ENCODE measurements at places on chromosomes 3 and 15.
A peak's percentile ranks its signal among the peaks of the same experiment; 100 is the strongest.

DNA sequence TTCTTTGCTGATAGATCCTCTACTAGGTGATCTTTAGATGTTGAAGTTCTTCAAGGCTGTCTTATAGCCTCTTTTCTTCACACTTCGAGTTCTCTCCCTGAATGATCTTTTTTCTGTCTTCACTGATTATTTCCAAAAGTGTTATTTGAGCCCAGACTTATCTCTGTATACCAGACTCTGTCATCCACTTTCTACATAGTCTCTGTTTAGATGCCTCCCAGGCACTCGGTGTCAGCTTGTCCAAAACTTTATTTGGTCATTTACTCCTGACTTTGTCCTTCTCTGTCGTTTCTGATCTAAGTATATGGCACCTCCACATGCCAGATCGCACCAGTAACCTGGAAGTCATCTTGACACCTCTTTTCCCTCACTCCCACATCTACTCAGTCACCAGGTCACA is 27.6 kb downstream of the KLHL18 start:
- no peak for DNase-seq

GRCh38 chr3:127614928-127615589 is 13.9 kb upstream of the PODXL2 start:
- no peak for DNase-seq

- DNase-seq = no peak
Measured at GRCh38 chr3:81255463-81255862, 506.0 kb downstream of the GBE1 start.

- no peak for DNase-seq
Measured at GRCh38 chr3:147651107-147651778, 242.1 kb downstream of the ZIC1 start.

- no peak for DNase-seq
Measured at GRCh38 chr3:61343543-61343942, 92.3 kb upstream of the FHIT start.

DNA sequence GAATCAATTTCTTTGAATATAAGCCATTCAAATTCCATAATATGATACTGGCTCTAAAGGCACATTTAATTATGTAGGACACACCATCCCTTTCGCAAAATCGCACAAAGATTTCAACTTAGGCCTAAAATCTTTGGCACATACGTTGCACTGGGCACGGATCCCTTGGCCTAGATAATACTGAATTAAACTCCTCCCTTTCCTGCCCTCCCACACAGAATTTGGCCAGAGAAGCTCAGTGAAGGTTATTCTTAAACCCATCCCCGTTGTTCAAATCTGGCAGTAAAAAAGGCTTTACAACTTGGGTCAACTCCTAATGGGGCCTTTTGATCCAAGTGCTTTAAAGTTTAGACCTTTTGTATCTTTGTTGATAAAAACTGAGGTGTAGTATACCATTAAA is 247.2 kb downstream of the PTPRG start:
- DNase-seq = no peak

GRCh38 chr3:66839508-66839907 is 158.6 kb upstream of the KBTBD8 start:
- no peak for DNase-seq

DNA sequence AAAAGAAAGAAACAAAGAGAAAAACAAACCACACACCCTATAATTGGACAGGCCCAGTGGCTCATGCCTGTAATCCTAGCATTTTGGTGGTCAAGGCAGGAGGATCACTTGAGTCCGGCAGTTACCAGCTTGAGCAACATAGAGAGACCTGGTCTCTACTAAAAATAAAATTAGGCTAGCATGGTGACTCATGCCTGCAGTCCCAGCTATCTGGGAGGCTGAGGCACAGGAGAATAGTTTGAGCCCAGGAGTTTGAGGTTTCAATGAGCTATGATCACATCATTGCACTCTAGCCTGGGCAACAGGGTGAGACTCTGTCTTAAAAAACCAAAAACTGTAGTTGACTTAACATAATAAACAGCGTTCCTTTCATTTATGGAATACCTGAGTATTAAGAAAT is 72.3 kb upstream of the ST3GAL6 start:
- DNase-seq = no peak

GRCh38 chr3:136804813-136805212 is 14.1 kb upstream of the SLC35G2 start:
- no peak for DNase-seq

- no peak for DNase-seq
Measured at GRCh38 chr15:54131410-54131809, 153.2 kb downstream of the UNC13C start.

DNA sequence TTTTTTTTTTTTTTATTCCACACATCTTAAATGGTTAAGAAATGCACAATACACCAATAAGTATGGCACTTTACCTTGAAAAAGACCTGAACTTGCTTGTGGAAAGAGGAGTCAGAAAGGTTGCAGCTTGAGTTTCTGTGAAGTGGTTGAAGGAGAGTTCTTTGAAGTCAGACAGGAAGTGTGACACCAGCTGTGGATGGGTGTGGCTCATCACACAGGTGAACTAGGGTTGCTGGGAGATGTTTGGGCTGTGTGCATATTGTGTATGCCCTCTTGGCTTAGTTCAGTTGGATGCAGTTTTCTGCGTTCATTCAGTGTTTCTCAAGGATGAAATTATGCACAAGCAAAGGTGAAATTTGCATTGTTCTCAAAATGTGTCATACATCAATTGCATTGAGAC is 6.3 kb downstream of the AEN start:
- DNase-seq = no peak

DNA sequence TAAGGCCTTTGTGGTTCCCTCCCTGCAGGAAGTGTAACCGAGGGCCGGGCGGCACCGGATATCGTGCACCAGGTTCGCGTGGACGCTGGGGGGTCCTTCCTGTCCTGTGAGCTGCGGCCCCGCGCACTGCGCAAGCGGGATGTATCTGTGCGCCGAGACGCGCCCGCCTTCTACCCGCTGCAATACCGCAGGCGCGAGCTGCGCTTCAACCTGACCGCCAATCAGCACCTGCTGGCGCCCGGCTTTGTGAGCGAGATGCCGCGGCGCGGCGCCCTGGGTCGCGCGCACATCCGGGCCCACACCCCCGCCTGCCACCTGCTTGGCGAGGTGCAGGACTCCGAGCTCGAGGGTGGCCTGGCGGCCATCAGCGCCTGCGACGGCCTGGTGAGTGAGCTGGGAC is 35.9 kb downstream of the SAXO2 start:
- no peak for DNase-seq

DNA sequence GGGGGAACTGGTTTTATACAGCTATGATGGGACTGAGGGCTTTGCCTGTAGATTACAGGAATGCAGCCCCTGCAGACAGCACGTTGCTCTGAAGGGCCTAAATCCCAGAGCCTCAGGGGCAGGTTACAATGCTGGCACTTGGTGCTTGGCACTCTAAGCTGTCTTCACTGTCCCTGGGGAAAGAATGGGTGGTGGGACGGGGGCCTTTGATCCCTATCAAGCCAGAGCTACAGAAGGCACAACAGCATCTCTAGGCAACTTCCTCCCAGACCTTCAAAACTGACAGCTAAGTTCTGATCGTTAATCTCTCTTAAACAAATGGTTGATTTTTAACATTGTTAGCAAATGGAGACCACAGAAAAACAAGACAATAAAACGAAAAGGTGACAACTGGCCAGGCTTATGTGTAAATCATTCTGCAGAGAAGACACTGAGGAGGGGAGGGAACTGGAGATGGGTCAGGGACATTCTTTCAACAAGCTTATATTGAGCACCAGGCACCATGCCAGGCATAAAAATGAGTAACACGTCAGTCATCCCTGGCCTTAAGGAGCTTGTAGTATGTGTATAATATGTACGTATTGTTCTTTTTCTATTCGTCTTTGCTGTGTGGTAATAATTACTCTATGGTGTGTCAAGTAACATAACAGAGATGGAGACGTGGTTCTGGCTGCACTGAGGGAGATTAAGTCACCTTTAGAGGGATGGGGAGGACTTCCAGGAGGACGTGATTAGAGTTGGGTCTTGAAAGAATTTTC is 49.1 kb downstream of the CA12 start:
- DNase-seq = peak; percentile 41

DNA sequence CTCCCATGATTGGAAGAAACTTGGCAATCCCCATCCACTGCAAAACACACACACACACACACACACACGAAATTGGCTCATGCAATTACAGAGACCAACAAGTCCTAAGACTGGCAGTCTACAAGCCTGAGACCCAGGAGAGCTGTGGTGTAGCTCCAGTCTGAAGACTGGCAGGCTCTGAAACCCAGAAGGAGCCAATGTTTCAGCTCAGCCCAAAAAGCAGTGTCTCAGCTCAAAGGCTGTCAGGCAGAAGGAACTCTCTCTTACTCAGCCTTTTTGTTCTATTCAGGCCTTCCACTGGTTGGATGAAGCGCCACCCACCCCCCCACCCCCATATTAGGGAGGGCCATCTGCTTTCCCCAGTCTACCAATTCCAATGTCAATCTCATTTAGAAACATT is 32.1 kb downstream of the MESD start:
- DNase-seq = no peak

- DNase-seq = no peak
Measured at GRCh38 chr15:42348083-42348482, 11.2 kb upstream of the CAPN3 start.

GRCh38 chr3:8663177-8664061 is 18.8 kb upstream of the SSUH2 start:
- DNase-seq = peak; percentile 81

- DNase-seq = no peak
Measured at GRCh38 chr3:151044706-151045105, 40.8 kb upstream of the MED12L start.

GRCh38 chr3:26623419-26624208 is 1.0 kb downstream of the LRRC3B start:
- DNase-seq = peak; percentile 15

DNA sequence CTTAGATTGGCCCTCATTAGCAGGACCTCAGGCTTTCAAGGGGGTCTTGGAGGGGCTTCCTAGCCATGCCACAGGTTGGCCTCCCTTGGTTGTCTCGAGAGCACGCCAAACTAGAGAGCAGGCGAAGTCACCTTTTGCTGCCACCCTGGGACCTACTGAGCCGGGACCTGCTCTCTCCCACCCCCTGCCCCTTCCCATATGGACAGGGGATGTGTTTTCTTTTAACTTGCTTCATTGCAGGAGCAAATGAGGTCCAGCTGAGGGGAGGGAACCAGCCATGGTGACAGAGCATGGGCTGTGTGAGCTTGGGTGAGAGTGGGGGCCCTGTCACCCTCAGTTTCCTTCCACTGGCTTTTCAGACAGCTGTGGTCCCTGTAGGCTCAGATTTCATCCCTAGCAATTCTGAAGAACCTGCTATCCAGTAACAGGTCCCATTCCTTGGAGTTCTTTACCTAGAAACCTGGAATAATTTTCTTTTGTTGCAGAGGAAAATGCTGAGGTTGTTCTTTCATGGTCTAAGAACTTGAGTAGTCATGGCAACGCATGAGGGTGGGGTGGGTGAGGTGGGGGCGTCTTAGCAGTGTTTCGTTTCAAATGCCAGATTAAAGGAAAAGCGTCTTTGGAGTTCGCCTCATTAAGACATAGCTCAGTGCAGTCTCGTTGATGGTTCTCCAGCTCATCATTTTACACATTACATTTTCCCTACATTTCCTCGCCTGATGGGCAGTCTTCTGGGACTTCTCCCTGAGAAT is 20.1 kb upstream of the MAGEF1 start:
- no peak for DNase-seq

- no peak for DNase-seq
Measured at GRCh38 chr3:154758109-154758868, 321.8 kb upstream of the MME start.

GRCh38 chr3:31053299-31053698 is 158.8 kb upstream of the GADL1 start:
- no peak for DNase-seq

- no peak for DNase-seq
Measured at GRCh38 chr3:137171834-137172603, 214.2 kb downstream of the IL20RB start.

DNA sequence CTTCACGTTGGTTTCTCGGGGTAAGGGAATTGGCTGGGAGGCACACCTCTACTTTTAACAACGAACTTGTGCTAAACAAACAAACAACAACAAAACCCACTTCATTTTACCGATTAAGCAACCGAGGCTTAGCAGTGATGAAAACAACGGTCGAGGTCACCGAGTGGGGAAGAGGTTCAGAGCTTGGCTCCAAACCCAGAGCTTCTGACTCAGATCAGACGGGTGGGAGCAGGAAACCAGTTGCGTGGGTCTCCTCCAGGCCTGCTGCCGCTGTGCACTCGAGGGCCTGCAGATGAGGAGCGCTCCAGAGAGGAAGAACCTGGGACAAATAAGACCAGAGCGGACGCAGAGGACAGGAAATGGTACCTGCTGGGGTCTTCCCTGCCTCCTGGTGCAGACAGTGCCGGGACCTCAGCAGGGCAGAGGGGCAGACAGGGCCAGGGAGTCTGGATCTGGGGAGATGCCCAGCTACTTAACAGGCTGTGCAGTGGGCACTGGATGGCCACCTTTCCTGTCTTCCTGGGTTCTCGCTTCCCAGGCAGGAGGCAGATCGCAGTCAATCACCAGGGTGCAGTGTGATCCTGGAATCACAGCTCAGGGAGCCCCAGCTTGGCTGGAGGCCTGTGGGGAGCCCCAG is 99.0 kb upstream of the MEF2A start:
- DNase-seq = no peak

DNA sequence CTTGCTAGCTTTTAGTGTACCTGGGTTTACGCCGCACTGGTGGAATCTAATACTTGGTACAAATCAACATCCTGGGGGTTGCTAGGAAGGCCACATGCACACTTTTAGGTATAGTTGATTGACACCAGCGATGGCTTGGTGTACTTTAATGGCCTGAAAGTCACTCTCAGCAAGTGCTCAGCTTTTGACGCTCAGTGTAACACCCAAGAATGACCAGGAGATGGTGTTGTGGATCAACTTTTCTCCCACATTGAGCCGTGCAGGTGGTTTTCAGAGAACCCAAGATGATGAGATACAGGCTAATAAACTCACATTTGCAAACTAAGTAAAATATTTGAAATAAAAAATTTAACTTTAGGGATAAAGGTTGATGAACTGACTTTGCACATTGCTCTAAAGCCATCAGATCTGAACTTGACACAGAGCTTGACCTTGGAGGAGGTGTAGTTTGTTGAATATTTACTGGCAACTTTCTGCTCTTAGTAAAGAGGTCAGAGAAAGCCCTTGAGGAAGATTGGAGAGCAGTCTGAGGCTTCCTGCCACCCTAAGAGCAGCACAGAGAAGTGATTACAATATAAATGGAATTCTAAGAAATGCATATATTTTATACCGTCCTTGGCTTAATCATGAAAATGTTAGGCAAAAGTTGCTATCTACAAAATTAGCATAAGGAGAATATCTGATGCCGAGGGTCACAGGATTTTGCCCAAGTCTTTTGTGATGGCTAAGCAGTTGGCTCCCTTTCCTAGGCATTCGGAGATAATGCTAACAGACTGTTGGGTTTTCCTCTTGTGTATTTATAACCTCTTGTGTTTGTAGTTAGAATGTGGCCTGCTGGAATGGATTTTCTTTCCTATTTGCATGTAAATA is 143.4 kb upstream of the RASGRP1 start:
- DNase-seq = no peak

DNA sequence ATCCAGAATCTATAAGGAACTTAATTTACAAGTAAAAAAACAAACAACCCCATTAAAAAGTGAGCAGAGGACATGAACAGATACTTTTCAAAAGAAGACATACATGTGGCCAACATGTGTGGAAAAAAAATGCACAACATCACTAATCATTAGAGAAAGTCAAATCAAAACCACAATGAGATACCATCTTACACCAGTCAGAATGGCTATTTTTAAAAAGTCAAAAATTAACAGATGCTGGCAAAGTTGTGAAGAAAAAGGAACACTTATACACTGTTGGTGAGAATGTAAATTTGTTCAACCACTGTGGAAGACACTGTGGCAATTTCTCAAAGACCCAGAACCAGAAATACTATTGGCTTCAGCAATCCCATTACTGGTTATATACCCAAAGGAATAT is 830.0 kb upstream of the ALCAM start:
- DNase-seq = no peak

GRCh38 chr3:72375237-72376076 is 472.8 kb downstream of the SHQ1 start:
- no peak for DNase-seq
